Activated CD4-positive, alpha-beta memory T cell treated with anti-CD3 and anti-CD28 coated beads, Interleukin-2, amount 10 ng/mL, durations not matched to agents 7 days and 5 days (primary cell): ENCODE measurements at places on chromosomes 4 and X. TPM values are rescaled to one million over a fixed set of nuclear protein-coding genes. Genes with fewer than 3 reads are reported as not detected.

DNA sequence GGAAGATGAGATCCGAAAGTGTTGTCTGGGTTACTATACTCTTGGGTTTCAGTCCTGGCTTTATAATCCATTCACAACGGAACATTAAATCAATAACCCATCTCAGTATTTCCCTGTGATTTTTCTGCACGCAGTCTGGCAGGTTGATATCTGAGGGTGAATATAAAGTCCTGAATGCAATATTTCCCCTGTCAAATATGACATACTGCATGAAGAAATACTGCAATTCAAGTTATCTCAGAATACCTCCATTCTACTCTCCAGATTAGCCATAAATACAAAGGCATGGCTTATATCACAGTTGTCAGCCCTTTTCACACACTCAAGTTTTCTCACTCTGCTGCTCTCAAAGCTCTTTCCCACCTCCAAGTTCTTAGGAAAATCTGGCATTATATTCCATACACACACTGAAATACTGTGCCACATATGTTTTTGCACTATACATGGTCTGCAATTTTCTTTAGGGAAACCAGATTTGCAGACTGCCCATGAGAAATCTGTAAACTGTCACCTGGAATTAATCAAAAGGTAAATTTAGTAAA lies 64.7 kb downstream of the WDFY3 start:
- no peaks in the 10 kb centered on the region for H3K27me3 ChIP-seq
- no peaks in the 10 kb centered on the region for H3K36me3 ChIP-seq
- H3K27ac ChIP-seq = no peak overlapping the region
- H3K4me3 ChIP-seq = no peak overlapping the region
- no peak for DNase-seq
- H3K4me1 ChIP-seq = no peaks in the 10 kb centered on the region

DNA sequence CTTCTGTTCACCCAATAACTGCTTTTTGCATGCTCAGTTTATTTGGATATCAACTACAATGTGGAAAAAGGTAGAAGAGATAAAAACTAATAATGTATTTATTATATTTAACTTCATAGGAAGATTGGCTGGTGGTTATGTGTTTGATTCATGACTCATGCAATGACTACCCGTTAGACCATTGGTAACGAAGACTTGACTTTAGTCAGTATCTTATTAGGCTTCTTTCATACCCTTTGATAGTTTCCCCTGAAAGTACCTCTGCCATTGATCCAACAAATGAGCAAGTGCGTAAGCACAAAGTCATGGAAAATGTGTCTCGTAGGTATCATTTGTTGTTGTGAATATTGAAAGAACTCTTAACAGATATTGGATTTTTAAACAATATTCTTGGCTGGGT lies 394.7 kb downstream of the PPP3CA start:
- no peaks in the 10 kb centered on the region for H3K4me1 ChIP-seq
- no peak overlapping the region for H3K4me3 ChIP-seq
- H3K27ac ChIP-seq = no peak overlapping the region
- no peaks in the 10 kb centered on the region for H3K36me3 ChIP-seq
- no peak for DNase-seq
- peaks cover 3% of the 10 kb centered on the region for H3K27me3 ChIP-seq

DNA sequence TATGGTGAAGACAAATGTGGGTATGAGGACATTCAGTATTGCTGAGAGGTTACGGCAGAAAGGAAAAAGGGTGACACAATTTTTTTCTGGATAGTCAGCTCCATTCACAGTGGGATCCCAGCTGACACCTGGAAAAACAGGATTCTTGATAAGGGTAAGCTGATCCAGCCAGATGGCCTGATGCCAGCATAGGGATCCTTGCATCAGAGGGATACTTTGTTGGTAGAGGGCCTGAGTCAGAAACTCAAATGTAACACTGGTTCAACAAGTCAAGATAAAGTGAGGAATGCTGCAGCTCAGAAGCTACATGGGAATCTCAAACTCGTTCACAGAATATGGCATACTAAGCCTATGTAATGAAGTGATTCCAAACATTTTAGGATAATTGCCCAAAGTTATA lies 726.7 kb downstream of the C4orf33 start:
- H3K27ac ChIP-seq = no peak overlapping the region
- H3K36me3 ChIP-seq = no peaks in the 10 kb centered on the region
- no peaks in the 10 kb centered on the region for H3K27me3 ChIP-seq
- DNase-seq = no peak

Gene TEX13B
- total RNA-seq = not detected

Gene GIMD1
- total RNA-seq = not detected
